ENCODE measurements at places on chromosomes 16 and 17.

- no peak for DNase-seq
These were observed 632 bp downstream of the BAIAP3 start for GRCh38 chr16:1333854-1334700.

DNA sequence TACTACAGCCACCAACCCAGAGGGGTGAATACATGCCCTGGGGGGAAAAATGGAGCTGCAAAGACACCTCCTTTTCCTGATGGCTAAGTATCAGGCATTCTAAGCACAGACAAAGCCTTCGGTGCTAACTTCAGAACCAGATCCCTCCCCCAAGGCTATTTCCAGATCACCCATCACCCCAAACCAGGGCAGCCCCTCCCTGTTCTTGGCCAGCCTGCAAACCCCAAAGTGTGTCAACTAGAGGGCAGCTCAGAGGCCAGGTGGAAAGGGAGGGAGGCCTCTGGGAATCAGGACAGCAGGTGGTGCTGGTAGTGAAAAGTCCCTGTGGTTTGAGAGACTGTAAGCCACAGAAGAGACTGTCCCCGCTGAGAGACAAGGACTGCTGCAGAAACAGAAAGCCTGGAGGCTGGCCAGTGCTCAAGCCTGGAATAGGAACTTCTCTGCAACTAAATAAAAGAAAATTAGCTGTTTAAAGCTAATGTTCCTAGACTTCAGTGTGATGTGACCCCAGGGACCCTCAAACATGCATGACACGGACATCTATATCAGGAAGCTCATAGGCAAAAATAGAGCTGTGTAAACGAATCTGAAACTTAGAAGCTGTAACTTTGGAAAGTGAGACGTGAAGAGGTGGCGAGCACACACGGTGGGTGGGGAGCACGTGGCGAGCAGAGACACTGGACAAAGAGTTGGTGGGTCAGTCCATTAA lies 9.1 kb downstream of the TUBG1 start:
- peak; percentile 38 for DNase-seq

DNA sequence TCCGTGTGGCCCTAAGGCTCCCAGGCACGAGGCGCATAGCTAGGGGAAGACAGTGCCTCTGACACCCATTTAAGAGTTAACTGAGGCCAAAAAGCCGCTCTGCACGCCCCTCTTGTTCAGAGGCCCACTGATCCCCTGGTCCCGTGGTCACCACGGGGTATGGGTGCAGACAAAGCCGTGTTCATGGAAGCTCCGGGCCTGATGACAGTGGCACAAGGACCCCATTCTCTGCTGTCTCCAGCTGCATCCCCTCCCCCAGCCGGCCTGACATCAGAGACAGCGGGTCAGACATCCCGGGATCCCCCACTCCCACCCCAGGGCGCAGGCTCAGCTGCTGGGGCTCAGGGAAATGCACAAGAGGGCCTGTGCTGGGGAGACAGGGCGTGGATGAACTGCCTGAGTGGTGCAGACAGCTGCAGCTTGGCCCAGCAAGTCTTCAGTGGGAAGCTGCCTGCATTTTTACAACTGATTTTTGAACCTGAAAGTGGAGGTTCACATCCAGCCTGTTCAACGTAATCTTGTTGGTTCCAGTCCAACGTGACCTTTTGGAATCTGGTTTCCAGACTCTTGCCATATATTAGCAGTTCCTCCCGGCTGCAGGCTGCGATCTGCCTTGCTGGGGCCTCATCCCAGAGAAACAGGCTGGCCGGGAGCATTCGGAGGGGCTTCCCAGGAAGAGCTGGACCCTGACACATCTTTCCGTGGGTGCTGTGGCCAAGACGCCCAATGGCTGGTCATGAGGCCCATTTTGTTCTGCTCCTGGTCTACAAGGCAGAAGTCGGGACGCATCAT lies 9.7 kb upstream of the BAHCC1 start:
- DNase-seq: no peak

DNA sequence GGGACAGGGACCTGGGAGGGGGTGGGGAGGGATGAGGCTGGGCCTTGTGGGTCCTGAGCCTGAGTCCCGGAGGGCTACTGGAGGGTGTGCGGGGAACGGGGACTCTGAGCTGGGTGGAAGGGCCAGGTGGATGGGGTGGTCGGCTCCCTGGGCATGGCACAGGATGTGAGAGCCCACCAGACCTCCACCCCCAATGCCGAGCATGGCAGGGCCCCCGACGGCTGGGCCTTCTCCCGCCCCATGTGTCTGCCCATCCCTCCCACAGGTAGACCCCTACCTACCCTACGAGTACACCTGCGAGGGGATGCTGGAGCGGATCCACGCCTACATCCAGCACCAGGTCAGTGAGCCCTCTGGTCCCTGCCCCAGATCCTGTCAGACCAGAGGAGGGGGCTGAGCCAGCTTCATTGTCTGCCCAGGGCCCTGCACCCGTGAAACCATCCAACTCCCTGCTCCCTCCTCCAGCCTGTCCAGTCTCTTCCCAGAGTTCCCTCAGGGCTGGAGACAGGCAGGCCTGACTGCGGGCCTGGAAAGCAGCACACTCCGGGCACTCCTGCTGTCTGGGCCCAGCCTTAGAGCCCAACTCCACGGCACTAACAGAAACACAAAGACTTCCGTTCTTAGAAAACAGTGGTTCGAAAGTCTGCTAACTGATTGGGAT lies 78.0 kb downstream of the MGAT5B start:
- no peak for DNase-seq

DNA sequence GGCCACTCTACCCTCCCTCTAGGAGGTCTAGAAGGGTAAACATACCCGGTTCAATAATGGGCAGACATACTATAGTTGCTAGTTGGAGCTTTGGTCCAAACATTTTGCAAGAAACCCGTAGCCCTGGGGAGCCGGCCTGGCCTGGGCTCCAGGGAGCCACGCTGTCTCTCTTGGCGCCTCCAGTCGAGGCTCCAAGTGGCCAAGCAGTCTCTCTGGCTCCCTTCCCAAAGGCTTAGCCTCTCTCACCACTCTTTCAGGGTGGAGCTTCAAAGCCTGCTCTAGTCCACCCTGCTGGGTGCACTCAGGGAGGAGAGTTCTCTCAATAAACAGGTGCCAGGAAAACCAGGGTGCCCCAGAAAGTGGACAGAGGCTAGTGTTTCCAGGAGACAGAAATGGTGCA lies 32.2 kb downstream of the RCVRN start:
- DNase-seq: no peak

Measured in stimulated activated naive B cell treated with anti-CD40 and anti-IgM and Interleukin-4, amounts not matched to agents 10 μg/mL and 1 μg/mL and 100 μg/mL, for 72 hours (primary cell).